ENCODE measurements at places on chromosomes 1 and 21.

GRCh38 chr1:43708002-43708410, 670 bp downstream of the ST3GAL3 start:
- H3K36me3 ChIP-seq, result peaks cover 14% of the 10 kb centered on the region
- H3K27me3 ChIP-seq, result no peaks in the 10 kb centered on the region
- peak overlapping the region; percentile 68 for H3K27ac ChIP-seq
- peaks cover 4% of the 10 kb centered on the region for H3K4me1 ChIP-seq
- peak overlapping the region; percentile 82 for H3K4me3 ChIP-seq

DNA sequence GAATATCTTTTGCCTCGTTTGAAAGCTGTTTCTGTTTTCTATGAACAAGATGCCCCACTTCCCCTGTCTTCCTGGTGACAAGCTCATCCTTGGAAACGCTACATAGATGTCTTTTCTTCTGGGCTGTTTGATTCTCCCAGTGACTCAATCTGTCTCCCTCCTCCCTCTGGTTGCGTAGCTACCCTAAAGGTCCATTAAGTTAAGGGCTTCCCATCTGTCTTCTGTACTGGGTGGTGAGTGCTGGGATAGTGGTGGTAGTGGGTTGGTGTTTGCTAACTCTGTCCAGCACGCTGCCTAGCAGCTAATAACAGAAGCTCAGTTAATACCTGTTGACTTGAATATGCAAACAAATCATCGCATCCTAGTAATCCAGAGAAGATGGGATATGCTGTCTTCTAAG, 50.2 kb upstream of the GCLM start:
- no peaks in the 10 kb centered on the region for H3K27me3 ChIP-seq
- H3K36me3 ChIP-seq, result no peaks in the 10 kb centered on the region
- no peak overlapping the region for H3K27ac ChIP-seq
- H3K4me1 ChIP-seq, result no peaks in the 10 kb centered on the region

DNA sequence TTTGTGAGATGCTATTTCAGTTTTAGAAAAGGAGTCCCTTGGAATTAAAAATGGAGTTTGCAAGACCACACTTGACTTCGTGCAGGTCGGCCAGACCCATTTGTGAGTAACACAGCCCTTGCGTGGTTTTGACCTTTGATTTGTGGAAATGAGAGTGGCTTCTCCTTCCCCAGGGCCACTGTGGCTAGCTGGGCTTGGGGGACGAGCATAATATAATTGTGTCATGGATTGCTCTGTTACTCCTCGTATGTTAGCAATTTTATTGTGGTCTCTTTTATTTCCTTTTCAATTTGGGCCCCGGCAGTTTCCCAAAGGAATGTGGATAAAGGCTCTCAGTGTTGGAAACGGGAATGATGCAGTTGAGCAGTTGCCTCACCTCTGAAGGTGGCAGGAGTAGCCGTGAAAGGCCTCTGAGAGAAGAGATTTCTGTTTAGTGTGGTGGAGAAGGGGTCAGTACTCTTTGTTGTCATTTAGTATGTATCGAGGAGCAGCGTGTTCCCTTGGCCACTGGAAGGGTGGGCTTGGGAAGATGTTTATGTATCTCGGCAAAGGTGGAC, 194.6 kb downstream of the PBX1 start:
- DNase-seq, result no peak
- H3K4me3 ChIP-seq, result peak overlapping the region; percentile 69
- no peaks in the 10 kb centered on the region for H3K36me3 ChIP-seq
- no peaks in the 10 kb centered on the region for H3K27me3 ChIP-seq
- H3K4me1 ChIP-seq, result peaks cover 21% of the 10 kb centered on the region

GRCh38 chr1:165254376-165254775, 102.1 kb downstream of the LMX1A start:
- H3K4me1 ChIP-seq, result peaks cover 17% of the 10 kb centered on the region
- no peak overlapping the region for H3K4me3 ChIP-seq
- H3K27ac ChIP-seq, result no peak overlapping the region
- H3K36me3 ChIP-seq, result no peaks in the 10 kb centered on the region
- H3K27me3 ChIP-seq, result no peaks in the 10 kb centered on the region

DNA sequence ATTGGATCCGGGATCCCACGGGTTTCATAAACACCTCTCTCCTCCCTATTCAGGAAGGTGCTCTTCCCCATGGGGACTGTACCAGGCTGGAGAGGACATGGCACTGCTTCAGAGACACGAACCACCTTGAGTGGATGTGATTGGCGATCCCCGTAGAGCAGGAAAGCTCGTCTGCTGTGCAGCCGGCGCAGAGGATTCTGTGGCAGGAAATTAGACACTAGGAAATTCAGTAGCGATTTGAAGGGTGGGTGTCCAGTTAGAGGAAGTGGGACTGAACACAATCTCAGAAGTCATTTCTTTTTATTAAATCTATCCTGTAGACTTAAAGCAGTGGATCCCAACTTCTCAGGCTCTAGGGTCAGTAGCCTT, 767 bp downstream of the PDIK1L start:
- H3K27ac ChIP-seq, result peak overlapping the region; percentile 85
- H3K4me1 ChIP-seq, result peaks cover 17% of the 10 kb centered on the region
- no peak for DNase-seq

DNA sequence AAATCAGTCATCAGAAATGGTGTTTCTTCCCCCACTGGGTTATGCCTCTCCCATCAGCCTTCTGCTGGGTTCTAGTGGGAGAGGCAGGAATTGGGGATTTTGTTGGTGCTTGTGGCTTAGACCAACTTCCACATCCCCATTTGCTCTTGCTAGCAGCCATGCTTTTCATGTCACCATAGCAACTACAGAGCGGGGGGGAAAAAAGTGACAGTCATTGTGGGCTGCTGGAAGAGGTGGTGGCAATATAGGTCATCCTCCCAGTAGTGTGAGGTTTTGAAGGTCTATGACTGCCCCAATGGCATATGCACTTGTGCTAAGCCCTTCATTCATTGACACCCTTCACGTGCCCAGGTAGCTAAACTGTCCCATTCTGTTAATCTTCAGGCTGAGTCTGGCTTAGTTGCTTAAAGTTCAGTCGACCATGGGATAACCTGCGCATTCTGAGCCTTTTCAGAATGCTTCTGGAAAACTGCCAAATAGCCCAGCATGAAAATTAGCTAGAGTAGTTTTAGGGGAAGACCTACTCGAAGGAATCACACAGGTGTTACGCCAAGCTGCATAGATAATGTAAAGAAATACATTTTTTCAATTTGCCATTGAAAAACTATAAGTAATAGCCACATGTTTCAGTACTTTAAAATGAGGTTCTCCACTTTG, 53.7 kb upstream of the ZNF326 start:
- H3K4me3 ChIP-seq, result no peak overlapping the region
- H3K27ac ChIP-seq, result no peak overlapping the region
- H3K36me3 ChIP-seq, result no peaks in the 10 kb centered on the region
- H3K4me1 ChIP-seq, result no peaks in the 10 kb centered on the region
- no peak for DNase-seq

DNA sequence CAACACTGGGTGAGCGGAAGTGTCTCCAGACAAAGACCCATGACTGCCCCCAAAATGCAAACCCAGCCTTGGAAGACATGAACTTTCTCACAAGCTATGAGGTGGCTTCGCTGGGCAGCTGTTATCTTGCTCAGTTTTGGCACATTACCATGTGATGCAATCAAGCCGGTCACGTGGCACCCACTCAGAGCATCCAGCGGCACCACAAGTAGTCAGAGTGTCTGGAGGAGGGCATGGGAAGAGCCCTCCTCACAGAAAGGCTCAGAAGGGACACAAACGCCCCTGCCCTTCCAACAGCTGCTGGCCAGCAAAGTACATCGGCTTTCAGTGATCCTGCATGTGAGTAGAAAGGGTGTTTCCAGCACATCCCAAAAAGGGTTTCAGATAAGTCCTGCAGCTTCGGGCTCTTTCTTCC, 145.5 kb upstream of the IRF2BP2 start:
- no peak overlapping the region for H3K27ac ChIP-seq
- no peaks in the 10 kb centered on the region for H3K36me3 ChIP-seq
- DNase-seq, result peak; percentile 60
- H3K27me3 ChIP-seq, result no peaks in the 10 kb centered on the region

DNA sequence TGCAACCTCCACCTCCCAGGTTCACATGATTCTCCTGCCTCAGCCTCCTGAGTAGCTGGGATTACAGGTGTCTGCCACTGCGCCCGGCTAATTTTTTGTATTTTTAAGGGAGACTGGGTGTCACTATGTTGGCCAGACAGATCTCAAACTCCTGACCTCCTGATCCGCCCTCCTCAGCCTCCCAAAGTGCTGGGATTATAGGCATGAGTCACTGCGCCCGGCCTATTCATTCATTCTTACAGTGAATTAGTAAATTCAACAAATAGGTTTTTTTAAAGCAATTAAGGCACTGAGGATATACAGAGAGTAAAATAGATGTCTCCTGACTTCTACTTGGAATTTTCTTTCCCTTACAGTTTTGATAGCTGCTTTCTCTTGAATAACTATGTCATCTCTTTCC, 43.5 kb downstream of the CDC42 start:
- no peaks in the 10 kb centered on the region for H3K27me3 ChIP-seq
- peaks cover 34% of the 10 kb centered on the region for H3K36me3 ChIP-seq
- DNase-seq, result no peak
- no peak overlapping the region for H3K4me3 ChIP-seq
- peaks cover under 1% of the 10 kb centered on the region for H3K4me1 ChIP-seq

- H3K4me3 ChIP-seq, result no peak overlapping the region
- H3K27ac ChIP-seq, result no peak overlapping the region
- DNase-seq, result no peak
- H3K36me3 ChIP-seq, result no peaks in the 10 kb centered on the region
- peaks cover 7% of the 10 kb centered on the region for H3K4me1 ChIP-seq
Measured at GRCh38 chr1:94527447-94528031, 14.0 kb downstream of the F3 start.

DNA sequence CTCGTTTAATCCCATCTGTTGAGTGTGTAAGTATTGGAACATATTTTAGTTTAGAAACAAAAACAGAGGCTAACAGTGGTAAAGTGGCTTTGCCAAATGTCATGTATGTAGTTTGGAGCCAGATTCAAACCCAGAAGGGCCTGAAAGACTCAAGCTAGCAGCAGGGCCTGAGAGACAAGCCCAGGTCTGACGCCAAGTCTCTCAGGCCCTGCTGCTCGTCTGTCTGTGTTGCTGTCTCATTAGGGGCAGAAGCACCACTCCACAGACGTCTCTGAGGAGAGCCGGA, 8.3 kb downstream of the CITED4 start:
- no peaks in the 10 kb centered on the region for H3K27me3 ChIP-seq
- H3K27ac ChIP-seq, result peak overlapping the region; percentile 41
- no peak for DNase-seq
- H3K4me1 ChIP-seq, result peaks cover 4% of the 10 kb centered on the region
- no peak overlapping the region for H3K4me3 ChIP-seq

DNA sequence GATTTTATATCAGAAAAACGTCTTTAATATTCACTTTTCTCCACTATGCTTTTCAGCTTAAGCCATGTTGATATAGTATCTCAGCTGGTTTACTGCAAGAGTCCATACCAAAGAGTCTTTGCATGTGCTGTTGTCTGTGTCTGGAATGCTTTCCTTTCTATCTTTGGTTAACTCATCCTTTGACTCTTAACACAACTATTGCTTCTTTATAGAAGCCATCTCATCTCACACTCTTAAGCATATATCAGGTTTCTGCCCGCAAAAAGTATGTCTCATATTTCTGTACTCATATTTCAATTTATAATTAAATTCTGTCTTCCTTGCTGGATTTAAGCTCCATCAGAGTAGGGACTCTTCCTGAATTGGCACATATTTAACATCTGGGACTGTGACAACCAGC, 220.9 kb upstream of the KCNK2 start:
- H3K27me3 ChIP-seq, result no peaks in the 10 kb centered on the region
- H3K27ac ChIP-seq, result no peak overlapping the region
- H3K4me3 ChIP-seq, result no peak overlapping the region
- DNase-seq, result no peak
- no peaks in the 10 kb centered on the region for H3K36me3 ChIP-seq
- no peaks in the 10 kb centered on the region for H3K4me1 ChIP-seq

GRCh38 chr1:54425152-54425584, 19.0 kb upstream of the SSBP3 start:
- H3K27ac ChIP-seq, result no peak overlapping the region
- no peaks in the 10 kb centered on the region for H3K4me1 ChIP-seq
- no peak for DNase-seq
- no peaks in the 10 kb centered on the region for H3K36me3 ChIP-seq

DNA sequence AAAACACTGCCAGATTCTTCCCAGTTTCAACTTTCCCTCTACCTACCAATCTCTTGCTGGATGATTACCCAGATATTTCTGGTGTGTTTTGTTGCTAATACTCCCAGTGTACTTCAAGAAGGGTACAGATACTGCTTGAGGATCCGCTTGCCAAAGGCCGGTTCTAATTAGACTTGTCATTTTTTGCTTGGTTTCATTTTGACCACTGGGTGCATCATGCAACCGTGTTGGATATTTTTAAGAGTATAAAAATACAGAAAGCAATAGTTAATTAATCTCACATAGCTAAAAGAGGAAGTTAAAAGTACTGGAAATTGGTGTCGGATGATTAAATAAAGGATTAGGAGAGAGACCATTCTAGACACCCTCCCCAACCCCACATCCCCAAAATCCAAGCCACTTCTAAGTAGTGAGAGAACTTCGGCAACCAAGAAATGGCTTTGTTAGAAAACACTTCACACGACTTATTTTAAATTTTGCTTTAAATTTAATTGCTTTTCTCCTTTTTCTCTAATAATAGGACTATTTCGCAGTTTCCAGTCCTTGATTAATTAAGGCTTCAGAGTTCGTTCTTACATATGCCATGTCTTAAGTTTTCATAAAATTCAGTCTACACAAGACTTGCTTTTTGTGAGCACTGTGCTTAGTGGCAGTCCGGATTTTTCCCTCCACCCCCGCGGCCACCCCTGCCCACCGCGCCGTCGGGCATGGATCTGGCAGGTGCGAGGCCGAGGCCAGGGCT, 2.5 kb upstream of the CDKN2C start:
- H3K4me1 ChIP-seq, result peaks cover 14% of the 10 kb centered on the region
- no peaks in the 10 kb centered on the region for H3K36me3 ChIP-seq
- H3K27me3 ChIP-seq, result no peaks in the 10 kb centered on the region
- H3K27ac ChIP-seq, result peak overlapping the region; percentile 95
- H3K4me3 ChIP-seq, result peak overlapping the region; percentile 86

DNA sequence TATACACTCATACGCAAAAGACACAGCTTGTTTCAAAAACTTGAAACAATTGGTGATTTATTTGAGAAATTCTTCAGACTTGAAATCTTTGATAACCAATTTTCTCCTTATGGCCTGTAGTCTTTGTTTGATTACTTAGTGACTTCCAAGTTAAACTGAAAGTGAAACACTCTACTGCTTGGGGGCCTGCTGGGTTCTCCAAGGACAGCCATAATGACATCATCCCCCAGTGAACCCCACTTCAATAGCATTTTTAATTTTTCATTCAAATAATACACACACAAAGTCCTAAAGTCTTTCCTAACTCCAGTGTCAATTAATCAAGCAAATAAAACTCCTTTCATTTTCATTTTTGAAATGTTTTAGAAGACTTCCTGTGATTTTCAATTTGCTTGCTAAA, 59.2 kb downstream of the KRTAP19-8 start:
- H3K4me3 ChIP-seq, result no peak overlapping the region
- H3K36me3 ChIP-seq, result no peaks in the 10 kb centered on the region
- DNase-seq, result no peak
- H3K27me3 ChIP-seq, result no peaks in the 10 kb centered on the region

DNA sequence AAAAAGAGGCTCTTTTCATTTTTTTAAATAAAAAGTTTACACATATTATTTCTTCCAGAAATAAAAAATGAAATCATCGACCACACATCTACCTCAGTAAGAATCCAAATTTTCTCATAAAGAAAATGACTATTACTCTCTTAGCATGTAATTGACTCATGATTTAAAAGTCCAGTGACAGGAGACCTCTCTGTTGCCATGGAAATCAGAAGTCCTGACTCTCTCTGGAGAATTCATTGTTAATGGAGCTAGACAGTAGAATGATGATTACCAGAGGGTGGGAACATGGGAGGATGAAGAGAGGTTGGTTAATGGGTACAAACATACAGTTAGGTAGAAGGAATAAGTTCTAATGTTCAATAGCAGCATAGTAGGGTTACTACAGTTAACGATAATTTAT, 5.0 kb upstream of the CLCA4 start:
- H3K27ac ChIP-seq, result no peak overlapping the region
- no peak overlapping the region for H3K4me3 ChIP-seq
- H3K27me3 ChIP-seq, result no peaks in the 10 kb centered on the region
- no peak for DNase-seq
- H3K4me1 ChIP-seq, result no peaks in the 10 kb centered on the region
- no peaks in the 10 kb centered on the region for H3K36me3 ChIP-seq
